ENCODE measurements at places on chromosomes 7 and 10.

DNA sequence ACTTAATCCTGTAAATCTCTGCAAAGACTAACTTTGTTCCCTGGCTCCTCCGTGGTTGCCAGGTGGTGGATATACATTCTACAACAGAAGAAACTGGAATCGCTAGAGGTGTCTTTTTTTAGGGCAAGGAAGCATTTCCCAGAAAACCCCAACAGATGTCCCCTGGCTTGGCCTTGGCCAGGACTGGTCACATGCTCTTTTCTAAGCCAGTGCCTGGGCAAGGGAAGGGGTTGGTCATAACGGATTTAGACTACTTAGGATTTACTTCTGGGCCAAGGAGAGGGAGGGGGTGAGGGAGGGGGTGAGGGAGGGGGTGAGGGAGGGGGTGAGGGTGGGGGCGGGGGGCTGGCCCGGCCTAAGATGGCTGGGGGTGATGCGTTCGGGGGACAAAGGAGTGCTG, 105.7 kb downstream of the SNX10 start:
- DNase-seq = no peak

- DNase-seq = no peak
These were observed 240.1 kb downstream of the POU6F2 start for GRCh38 chr7:39217783-39218182.

- DNase-seq = no peak
These were observed 25.9 kb downstream of the VAX1 start for GRCh38 chr10:117112220-117112619.

DNA sequence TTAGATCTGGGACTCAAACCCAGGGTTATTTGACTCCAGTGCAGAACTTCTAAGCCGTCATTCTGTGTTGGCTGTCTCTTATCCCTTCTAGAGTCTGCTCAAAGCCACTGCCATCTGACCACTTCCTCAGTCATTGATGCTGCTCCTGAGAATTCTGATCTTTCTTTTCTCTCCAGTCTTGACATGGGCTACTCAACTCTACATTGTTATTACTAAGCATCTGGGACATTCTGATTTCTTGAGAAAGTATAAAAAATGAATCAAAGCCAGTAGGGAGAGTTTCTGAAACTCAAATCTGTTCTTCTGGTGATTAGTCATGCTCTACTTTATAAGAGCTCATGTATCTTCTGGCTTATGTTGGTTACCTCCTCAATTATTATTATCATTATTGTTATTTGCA, 48.7 kb downstream of the ANK3 start:
- no peak for DNase-seq

DNA sequence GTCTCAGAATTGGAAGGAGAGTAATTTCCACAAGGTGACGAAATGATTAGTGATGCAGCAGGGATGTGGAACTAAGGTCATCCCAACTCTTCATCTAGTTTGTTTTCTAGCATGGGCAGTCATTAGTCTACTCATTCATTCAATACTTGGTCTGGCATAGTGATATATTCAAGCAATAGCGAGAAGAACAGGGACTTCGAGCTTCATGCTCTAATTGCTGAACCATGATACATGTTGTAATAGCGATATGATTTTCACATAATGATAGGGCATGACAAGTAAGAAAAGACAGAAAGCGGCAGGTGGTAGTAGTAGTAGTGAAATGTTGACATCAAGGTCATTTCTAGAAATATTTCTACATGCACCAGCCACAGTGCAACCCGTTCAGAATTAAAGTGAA, 652.1 kb downstream of the PHTF2 start:
- DNase-seq = no peak

Measured in natural killer cell (primary cell).